ENCODE measurements at places on chromosomes 16 and 17. TPM values are rescaled to one million over a fixed set of nuclear protein-coding genes. Genes with fewer than 3 reads are reported as not detected.

The RNFT1 gene
- 12.8 TPM for total RNA-seq

The ST6GALNAC2 gene
- 0.51 TPM for total RNA-seq

The CTRB2 gene
- not detected for total RNA-seq

The CDRT4 gene
- 1.0 TPM for total RNA-seq

The CCL7 gene
- total RNA-seq = 0.12 TPM
